Left renal pelvis (tissue), 4 donors: ENCODE measurements at places on chromosomes 12 and 14. TPM values are rescaled to one million over a fixed set of nuclear protein-coding genes. Genes with fewer than 3 reads are reported as not detected.

The TTC5 gene
- 25.5 TPM for polyA plus RNA-seq

DNA sequence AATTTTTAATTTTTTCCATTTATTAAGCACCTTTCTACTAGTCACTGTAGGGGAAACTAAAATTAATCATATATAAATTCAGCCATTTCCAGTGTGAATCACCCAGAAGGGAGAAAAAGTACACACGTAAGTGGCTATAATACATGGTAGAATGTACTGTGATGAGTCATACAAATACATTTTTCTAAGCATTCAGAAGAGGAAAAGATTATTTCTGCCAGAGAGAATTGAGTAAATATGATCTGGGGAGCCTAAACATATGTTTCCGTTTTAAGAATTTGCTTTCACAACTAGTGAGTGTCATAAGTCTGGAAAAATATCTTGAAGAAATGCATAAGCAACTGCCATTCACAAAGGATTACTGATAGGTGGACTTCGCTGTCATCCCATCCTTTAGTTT lies 102.8 kb downstream of the TGFB3 start:
- DNase-seq = no peak

GRCh38 chr12:106311139-106311538 lies 8.6 kb downstream of the TCP11L2 start:
- no peak for DNase-seq

DNA sequence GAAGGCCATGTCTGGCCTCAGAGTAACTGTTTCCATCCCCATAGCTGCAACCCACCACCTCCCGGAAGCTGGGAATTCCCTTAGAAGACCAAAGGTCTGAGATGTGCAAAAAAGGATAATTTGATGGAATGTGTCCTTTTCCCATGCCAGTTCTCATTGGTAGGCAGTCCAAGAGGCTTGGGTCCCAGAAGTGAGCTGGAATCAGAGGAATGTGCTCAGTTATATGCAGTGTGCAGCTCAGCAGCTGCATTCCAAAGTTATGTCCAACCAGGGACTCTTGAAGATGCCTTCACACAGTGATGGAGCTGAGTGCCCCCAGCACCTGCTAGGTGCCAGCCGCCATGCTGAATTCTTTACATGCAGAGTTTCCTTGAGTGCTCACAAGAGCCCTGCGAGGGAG lies 583.9 kb upstream of the TBX3 start:
- no peak for DNase-seq

The PLEKHD1 gene
- polyA plus RNA-seq = 3.4 TPM
